ENCODE measurements at places on chromosomes 13 and 19.

DNA sequence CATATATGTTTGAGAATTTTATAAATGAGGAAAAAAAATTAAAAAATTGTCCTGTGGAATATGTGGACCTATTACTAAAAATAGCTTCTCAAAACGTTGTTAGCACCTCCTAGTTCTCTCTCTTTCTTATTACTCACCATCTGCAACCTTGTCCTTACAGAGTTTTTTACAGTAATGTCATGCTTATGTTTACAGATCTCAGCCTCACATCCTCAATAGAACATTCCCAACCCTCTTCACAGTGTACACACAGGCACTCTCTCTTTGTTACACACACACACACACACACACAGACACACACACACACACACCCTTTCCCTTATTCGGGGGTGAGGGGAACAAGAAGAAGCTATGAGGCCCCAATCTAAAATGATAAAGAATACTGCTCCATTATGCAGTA is 197.7 kb downstream of the SLITRK6 start:
- no peak for DNase-seq

DNA sequence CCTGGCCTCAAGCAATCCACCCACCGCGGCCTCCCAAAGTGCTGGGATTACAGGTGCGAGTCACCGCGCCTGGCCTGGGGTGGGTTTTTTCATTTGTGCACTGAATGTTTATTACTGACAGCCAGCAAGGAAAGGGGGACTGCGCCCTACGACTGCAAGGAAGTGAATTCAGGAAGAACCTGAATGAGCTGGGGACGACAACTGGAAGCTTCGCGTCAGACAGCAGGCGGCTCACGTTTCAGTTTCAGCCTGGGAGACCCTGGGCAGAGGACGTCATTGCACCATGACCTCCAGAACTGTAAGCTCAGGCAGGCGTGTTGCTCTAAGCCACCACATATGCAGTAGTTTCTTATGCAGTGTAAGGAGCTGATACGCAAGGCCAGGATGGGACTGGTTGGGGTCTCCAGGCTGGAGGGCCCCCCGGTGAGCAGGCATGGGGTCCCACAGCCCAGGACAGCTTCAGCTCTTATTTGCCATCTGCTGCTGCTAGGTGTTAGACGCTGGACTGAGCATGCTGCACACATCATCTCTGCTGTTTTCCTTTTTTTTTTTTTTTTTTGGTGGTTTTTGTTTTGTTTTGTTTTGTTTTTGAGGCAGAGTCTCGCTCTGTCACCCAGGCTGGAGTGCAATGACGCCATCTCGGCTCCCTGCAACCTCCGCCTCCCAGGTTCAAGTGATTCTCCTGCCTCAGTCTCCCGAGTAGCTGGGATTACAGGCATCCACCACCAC is 66.6 kb downstream of the GADD45B start:
- DNase-seq: no peak

- no peak for DNase-seq
Observed at GRCh38 chr13:27306364-27306763, 35.7 kb downstream of the RASL11A start.

DNA sequence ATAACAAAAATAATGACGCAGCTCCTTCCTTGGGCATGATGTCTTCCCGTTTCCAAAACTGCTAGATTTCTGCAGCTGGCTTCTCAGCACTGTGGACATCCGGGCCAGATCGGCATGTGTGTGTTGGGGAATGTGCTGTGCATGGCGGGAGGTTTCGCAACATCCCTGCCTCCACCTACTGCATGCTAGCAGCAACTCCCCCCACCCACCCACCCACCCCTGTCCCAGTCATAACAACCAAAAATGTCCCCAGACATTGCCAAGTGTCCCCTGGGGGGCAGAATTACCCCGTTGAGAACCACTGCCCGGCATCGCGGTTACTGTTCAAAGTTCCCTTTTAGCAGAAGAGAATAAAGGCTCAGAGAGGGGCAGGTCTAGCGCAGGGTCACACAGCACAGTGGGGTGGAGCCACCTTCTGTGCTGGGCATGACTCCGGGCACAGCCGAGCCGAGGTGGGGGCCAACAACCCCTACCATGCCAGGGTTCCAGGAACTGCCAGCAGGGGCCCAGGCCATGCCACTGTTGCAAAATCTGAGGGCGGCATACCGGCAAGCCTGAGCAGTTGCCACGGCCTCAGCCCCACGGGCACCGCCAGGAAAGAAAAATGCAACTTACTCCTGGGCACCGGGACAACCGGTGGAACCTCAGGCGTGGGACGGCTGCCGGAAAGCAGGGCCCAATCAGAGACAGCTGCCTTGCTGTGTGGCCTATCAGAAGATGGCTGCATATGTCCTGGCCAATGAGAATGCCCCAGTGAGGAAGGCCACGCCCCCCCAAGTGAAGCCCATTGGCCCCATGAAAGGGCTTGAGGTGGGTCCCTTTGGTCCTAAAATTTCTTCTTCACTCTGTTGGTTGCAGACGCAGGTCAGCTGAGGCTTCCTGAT is 22.5 kb upstream of the NFIC start:
- peak; percentile 84 for DNase-seq

- no peak for DNase-seq
Observed at GRCh38 chr13:73903561-73903960, 230.6 kb downstream of the KLF12 start.

DNA sequence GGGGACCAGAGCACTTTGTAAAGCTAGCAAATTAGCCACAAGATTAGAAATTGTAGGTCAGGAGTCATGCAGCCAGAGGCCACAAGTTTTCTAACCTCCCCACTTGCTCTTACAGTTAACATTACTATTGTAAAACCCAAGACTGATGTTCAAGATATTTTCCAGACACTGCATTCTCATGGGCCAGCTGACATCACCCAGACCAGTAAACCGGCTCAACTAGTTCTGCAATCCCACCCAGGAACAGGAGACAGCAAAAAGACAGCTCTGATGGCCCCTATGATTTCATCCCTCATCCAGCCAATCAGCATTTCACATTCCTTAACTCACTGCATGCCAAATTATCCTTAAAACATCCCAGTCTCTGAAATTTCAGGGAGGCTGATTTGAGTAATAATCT is 178.5 kb downstream of the PRR20E start:
- DNase-seq: no peak

- no peak for DNase-seq
Observed at GRCh38 chr13:104389691-104390090, 1323.5 kb upstream of the SLC10A2 start.
